ENCODE measurements at places on chromosomes 13 and 19.

DNA sequence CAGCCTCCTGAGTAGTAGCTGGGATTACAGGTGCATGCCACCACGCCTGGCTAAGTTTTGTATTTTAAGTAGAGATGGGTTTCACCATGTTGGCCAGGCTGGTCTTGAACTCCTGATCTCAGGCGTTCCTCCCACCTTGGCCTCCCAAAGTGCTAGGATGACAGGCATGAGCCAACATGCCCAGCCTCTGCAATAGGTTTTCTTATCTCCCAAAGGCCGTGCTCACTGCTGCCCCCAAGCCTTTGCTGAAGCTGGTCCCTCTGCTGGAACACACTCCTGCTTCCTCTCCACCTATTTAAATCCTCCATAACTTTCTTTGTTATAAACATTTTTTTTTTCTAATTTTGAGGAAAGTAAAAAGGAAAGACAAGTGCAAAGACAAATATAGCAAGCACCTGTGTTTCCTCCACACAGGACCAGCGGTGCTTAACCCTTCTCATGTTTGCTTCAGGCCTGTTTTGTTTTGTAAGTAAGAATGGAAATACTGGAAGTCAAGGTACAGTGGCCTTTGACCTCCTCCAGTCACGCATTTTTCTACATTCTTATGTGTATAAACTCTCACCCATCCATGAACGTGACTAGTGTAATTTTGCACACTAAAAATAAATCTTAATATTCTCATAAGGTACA lies 14.5 kb upstream of the TNFAIP8L1 start:
- DNase-seq = no peak

DNA sequence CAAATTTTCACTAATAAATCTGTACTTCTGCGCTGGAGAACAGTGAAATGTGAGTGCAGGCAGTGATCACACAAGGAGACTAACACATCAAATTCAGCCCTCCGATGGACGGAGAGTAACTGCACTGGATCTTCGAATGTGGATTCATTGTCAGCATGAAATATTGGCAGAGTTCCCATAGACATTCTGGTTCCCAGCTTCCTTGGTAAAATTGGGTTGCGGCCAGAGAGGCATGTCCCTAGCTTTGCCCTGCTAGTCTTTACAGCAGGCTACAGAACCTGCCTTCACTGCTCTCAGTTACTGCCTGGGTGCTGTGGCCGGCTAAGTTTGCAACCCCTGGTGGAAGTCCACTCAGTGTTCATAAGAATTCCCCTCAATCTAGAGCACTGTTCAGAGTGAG lies 32.3 kb upstream of the UQCRFS1 start:
- no peak for DNase-seq

- DNase-seq = no peak
Measured at GRCh38 chr19:12802267-12803106, 618 bp downstream of the THSD8 start.

DNA sequence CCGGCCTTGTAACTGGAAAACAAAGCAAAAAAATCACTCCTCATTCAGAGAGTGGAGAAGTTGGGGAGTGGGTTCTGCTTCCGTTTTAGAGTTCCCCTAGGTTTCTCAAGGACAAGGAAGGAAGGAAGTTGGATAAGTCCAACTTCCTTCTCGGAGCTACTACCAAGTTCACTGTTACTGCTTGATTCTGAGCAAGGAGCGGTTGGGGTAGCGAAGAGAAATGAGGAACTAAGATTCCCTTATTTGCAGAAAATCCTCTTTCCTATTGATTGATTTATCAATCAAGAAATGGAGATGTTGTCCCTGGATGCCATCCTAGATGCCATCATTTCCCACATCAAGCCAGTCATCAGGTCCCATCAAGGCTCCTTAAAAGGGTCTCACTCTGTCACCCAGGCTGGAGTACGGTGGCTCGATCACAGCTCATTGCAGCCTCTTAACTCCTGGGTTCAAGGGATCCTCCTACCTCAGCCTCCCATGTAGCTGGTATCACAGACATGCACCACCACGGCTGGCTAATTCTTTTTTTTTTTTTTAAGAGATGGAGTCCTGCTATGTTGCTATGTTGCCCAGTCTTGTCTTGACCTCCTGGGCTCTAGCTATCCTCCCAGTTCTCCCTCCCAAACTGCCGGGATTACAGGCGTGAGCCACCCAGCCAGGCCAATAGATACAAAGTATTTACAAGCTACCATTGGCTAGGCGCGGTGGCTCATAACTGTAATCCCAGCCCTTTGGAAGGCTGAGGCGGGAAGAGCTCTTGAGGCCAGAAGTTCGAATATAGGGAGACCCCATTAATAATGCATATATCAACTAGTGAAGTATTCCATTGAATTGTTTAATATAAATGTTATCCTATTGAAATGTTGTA lies 809 bp upstream of the B9D2 start:
- no peak for DNase-seq

- no peak for DNase-seq
Measured at GRCh38 chr19:33286899-33287298, 15.4 kb downstream of the CEBPA start.

DNA sequence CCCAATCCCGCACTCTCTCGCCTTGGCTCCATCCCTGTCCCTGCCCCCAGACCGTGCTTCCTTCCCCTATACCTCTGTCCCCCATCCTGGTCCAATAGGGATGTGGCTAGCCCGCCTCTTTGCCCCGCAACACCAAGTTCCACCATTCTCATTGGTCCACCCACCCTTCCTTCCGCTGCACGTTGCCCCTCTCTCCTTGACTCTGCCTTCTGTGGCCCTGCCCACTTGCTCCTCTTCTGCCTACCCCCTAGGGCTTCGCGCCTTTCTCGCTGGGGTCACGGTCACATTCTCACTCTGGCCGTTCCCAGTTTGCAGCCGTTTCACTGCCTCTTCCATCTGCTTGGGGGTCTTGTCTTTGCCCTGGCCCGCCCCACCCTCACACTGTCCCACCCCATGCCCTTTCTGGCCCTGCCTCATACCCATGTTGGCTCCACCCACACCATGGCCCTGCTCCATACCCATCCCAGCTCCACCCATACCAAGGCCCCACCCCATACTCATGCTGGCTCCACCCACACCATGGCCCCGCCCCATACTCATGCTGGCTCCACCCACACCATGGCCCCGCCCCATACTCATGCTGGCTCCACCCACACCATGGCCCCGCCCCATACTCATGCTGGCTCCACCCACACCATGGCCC lies 4.5 kb upstream of the ARHGAP45 start:
- no peak for DNase-seq
